Stimulated activated naive CD8-positive, alpha-beta T cell treated with anti-CD3 and anti-CD28 coated beads, Interleukin-15, amount 100 ng/mL, for 72 hours (primary cell): ENCODE measurements at places on chromosomes 16 and 17.

DNA sequence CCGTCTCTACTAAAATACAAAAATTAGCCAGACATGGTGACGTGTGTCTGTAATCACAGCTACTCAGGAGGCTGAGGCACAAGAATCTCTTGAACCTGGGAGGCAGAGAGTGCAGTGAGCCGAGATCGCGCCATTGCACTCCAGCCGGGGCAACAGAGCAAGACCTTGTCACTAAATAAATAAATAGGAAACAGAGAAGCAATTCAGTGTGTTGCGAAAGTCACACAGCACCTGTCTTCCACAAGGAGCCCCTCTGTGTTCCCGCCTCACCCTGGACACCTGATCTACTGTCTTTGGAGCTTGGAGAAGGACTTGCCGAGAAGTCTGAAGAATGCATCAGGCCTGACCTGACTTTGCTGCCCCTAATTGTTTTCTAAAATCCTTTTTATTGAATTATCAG lies 3.5 kb upstream of the CDH1 start:
- no peak for DNase-seq

DNA sequence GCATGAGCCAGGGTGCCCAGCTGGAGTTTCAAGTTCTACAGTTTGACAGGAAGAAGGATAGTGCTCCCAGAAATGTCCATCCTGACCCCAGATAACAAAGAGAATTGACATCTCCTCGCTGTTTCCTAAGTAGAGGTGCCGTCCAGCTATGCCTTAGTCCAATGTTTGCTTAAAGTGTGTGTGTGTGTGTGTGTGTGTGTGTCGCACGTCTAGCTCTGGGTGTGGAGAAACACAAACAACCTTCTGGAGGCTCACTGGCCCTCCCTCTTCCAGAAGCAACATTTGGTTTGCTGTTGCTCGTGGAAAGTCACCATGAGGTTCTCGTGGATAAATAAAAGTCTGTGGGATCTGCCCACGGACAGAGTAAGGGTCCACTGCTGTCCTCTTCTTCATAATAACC lies 22.1 kb downstream of the EMP2 start:
- no peak for DNase-seq

DNA sequence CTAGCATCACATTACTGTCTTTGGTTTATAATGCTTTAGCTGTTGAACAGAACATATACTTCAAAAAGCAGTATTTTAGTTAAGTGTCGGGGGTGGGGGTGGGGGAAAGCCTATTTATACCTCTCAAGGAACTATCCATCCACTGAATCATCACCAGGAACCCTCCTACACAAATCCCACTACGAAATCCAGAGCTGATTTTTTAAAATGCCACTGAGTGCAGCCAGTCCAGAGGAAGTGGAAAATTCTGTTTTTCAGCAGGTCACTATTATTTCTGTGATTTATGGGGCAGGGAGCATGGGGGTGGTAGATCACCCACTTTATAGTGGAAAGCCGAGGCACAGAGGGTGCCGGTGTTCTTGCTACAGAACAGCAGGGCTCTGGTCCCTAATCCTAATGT lies 284.1 kb downstream of the SOX9 start:
- no peak for DNase-seq

- no peak for DNase-seq
These were observed 29.9 kb downstream of the SPECC1 start for GRCh38 chr17:20039037-20039436.

DNA sequence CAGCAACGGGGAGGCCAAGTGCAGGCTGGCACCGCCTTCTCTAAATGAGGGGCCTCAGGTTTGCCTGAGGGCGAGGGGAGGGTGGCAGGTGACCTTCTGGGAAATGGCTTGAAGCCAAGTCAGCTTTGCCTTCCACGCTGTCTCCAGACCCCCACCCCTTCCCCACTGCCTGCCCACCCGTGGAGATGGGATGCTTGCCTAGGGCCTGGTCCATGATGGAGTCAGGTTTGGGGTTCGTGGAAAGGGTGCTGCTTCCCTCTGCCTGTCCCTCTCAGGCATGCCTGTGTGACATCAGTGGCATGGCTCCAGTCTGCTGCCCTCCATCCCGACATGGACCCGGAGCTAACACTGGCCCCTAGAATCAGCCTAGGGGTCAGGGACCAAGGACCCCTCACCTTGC lies 18.5 kb downstream of the NGFR start:
- no peak for DNase-seq

- DNase-seq: no peak
These were observed 347.3 kb upstream of the CDH11 start for GRCh38 chr16:65469116-65469515.

DNA sequence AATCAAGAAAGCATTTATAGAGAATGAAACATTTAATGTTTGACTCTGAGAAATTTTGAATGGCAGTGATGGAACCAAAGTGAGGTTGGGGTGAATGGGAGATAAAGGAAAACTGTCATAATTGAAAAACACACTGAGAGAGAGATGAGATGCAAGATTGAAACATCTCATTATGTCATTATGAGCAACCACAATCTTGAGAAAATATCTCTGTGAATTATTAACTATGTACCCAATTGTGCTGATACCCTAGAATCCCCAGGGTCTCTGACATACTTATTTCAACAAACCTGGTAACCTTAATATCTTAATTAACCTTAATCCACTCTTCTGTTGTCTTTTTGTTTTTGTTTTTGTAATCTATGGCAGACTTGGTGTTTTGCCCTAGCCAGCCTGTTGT lies 143.5 kb upstream of the HLF start:
- DNase-seq: no peak

DNA sequence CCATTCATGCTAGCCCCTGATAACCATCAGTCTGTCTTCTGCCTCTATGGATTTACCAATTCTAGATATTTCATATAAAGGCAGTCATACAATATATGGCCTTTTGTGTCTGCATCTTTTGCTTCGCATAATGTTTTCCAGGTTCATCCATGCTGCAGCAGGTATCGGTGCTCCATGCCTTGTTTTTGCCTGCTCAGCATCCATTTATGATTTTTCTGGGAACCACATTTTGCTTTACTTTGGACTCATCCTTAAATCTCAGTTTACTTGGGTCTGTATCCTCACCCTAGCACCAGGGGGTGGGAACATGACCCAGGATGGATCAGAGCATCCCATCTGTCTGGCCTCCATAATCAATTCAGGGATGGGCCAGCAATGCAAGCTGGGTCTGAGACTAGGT lies 325.7 kb downstream of the XYLT1 start:
- no peak for DNase-seq

DNA sequence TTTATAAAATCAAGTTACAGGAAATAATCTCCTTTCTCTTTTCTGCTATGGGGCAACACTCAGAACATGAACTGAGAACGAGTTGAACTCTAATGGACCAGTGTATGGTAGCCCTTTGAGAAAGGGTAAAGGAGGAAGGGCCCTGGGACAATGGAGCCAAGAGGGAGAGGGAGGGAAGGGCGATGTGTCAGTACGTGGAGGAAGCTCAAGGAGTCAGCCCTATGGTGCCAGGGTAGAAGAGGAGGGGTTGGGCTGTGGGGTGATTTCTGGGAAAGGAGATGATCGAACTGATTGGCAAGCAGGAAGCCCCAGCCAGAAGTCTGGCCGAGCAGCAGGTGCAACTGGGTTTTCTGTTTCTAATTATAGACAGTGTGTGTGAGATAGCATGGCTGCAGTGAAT lies 4.3 kb upstream of the WIPI1 start:
- DNase-seq: peak; percentile 57

DNA sequence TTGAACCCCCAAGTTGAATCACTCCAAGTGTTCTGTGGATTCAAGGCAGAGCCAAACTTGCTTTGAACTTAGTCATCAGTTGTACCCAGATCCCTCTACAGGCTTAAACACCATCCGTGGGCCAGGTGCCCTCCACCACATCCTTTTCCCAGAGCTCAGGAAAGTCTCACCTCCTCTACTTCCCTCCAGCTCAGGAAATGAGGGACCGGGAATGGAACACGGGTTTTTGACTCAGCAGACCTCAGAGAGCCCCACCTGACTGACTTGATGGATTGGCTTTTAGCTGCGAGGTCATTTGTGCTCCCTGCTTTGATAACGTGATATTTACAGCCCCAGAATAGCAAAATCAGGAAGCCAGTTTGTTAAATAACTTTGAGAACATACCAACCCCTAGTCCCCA lies 20.1 kb downstream of the GID4 start:
- no peak for DNase-seq

GRCh38 chr16:70726892-70727361 lies 41.1 kb upstream of the MTSS2 start:
- no peak for DNase-seq

GRCh38 chr16:54123766-54124165 lies 162.8 kb downstream of the IRX3 start:
- DNase-seq: no peak

GRCh38 chr16:25141648-25142047 lies 30.1 kb downstream of the LCMT1 start:
- no peak for DNase-seq

GRCh38 chr17:77501751-77502625 lies 361.2 kb downstream of the SEC14L1 start:
- peak; percentile 9 for DNase-seq

- DNase-seq: no peak
These were observed 20.5 kb downstream of the DEXI start for GRCh38 chr16:10921536-10922327.

DNA sequence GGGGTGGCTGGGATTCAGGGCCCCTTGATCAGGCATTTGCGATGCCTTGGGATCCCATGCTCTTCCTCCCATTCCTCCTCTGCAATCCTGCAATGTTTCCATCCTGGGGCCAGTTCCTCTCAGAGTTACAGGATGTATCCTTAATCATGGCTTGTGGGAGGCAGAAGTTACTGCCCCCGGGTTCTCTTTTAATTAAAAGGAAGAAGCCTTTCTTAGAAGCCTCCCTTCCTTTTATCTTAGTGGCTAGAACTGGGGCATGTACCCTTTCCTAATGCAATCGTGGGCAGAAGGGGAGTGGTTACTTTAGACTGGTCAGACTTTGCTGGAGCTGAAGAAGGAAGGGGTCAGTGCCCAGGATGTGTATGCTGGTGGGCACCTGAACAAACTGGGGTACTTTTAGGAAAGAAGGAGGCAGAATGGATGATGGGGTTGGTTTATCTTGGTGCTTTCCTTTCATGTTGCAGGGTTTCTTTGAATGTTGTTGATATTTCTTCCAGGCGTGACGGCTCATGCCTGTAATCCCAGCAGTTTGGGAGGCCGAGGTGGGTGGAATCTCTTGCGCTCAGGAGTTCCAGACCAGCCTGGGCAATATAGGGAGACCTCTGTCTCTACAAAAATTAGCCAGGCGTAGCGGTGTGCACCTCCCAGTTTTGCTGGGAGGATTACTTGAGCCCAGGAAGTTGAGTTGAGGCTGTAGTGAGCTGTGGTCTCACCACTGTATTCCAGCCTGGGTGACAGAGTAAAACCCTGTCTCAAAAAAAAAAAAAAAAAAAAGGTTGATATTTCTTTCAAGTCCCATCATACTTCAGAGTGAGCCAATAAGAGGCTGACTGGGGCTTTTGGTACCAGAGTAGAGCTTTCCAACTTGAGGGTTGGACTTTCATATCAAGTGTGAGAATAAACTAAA lies 13.2 kb upstream of the SPN start:
- no peak for DNase-seq

DNA sequence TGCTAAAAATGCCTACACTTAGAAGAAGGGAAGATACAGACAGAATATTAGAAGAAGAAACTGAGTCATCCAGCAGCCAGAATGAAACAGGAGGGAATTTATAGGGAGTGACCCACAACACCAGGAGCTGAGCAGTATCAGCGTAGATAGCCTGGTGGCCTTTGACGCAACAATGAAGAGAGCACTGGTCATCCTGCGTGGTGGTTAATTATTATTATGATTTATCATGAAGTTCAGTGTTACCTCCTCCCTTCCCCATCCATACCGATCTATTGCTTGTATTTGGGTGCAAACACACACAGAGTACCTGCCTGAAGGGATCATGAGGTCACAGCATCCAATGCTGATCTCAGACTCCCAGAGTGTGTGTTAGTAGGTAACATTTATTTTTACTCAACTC lies 38.5 kb downstream of the ERCC4 start:
- no peak for DNase-seq

GRCh38 chr17:59466946-59467801 lies 98.2 kb upstream of the DHX40 start:
- no peak for DNase-seq

GRCh38 chr17:57744195-57745170 lies 616 bp downstream of the CCDC182 start:
- DNase-seq: no peak

GRCh38 chr17:66364990-66365490 lies 62.6 kb downstream of the PRKCA start:
- no peak for DNase-seq
